Lung (tissue), 17 donors: ENCODE measurements at places on chromosomes 1 and 21. TPM values are rescaled to one million over a fixed set of nuclear protein-coding genes. Genes with fewer than 3 reads are reported as not detected.
A peak's percentile ranks its signal among the peaks of the same experiment; 100 is the strongest.

DNA sequence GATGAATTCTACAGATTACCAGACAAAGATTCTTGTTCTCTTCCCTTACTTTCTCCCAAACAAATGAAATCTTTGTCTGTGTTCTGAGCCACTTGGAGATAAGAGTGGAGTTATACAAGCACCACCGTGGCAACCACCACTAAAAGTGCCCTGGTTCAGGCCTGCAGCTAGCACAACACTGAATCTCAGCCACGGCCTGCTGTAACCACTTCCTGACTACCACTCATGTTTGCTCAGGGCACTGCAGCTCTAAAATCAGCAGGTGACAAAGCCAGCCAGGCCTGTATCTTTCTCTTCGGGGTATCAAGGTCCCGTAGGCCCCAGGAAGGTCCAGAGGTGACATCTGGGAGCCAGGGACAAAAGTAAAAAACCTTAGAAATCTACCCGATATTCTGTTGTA, 3.2 kb upstream of the OR2T6 start:
- no peak for DNase-seq

DNA sequence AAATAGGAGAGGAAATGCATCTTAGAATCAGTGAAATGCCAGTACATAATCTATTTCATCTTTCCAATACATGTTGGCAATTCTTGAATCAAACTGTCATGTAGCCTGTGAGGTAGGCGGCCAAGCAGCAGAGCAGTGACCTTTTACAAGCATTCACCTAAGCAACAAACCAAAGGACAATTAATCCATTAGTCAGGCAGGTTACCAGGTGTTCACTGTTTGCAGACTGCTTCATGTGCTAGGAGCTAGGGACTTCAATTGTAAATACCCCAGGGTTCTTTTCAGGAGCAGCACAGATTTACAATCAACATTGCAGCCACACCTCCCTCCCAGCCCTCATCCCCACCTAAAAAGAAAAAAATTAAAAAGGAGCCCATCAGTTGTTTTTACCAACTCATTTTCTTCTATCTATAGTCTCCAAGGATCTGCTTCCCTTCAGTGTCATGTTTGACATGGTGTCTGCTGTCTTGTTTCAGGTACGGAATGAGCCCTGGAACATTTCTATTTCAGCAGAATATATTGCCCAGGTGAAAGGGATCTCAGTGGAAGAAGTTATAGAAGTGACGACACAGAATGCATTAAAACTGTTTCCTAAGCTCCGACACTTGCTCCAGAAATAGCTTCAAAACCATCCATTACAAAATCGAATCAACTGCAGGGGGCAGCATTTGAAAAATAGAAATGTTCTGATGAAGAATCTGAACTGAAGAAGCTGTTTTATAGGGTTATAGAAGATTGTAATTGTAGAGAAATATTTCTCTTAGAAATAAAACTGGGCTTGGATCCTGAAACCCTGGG, 23.0 kb downstream of the TATDN3 start:
- DNase-seq = peak; percentile 56

DNA sequence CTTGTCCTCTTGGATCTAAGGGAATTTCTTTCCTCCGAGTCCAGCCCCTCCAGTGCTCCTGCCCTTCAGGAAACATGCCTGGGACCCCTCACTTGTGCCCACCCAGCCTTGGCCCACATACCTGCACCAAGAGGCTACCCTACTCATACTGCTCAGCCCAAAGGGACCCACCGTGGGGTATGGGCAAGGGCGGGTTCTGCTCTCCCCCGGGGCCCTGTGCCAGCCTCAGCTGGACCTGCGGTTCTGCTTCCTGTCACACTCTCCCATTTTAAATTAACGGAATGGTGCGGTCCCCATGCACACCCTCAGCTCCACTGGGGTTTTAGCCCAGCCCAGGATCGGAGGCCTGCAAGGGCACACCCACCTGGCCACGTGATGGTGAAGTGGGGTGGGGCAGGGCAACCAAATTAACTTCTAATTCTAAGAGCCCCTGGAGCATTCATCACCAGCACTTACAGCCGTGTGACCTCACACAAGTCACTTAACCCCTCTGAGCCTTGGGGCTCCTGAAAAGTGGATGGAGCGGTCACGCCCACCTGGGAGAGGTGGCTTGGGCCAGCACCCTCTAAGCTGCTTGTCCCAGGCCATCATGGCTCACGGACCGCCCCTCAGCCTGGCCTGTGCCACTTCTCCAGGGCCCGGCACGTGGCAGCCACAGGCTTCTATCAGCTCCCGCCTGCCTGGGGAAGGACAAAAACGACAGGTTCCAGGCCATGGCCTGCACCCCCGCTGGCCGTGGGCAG, 28.3 kb downstream of the TP73 start:
- DNase-seq = no peak

DNA sequence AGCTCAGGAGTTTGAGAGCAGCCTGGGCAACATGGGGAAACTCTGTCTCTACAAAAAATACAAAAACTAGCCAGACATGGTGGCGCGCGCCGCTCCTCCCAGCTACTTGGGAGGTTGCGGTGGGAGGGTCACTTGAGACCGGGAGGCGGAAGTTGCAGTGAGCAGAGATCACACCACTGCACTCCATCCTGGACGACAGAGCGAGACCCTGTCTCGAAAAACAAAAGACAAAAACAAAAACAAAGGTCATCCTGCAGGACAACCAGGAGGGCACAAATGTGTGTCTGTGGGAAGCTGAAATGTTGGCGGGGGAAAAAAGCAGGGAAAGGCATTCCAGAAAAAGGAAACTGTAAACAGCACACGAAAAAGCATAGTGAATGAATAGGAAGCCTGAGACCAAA, 104.1 kb upstream of the HNRNPU start:
- peak; percentile 64 for DNase-seq

DNA sequence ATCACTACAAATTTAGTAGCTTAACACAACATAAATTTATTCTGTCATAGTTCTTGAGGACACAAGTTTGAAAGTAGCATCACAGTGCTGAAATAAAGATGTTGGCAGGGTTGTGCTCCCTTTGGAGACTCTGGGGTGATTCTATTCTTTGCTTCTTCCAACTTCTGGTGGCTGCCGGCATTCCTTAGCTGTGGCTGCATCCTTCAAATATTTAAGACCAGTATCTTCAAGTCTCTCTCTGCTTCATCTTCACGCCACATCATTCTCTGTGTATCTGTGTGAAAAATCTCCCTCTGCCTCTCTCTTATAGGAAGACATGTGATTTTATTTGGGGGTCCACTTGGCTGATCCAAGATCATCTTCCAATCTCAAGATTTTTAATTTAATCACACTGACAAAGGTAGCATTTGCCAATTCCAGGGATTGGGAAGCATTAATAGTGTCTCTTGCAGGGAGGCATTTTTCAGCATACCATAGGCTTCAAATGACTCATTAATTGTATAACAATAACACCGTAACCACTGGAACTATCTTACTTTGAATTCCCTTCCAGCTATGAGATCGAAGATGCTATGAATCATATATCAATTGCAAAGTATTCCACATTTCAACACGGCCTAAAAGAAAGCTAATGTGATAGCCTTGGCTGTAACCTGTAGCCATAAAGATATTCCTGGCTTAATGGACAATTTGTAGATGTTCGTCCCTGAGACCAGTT, 74.6 kb downstream of the DPT start:
- no peak for DNase-seq

KNCN gene
- total RNA-seq = 0.09 TPM

DNA sequence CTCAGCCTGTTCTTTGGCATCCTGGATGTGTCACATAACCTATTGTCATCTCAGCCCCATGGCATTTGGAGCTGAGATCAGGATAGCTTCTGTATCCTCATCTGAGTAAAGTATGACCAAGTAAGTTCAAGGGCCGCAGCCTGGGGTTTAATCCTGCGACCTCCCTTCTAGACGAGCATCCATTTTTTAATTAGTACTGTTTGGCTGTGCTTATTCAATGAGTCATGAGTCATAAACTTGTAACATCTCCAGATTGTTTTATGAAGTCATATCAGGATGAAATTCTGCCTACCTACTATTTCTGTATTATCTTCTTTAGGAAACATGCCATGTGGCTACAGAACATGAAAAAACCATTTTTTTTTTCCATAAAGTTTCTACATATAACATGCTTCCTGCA, 119.1 kb downstream of the ERG start:
- DNase-seq = no peak

FCRL2 gene
- total RNA-seq = 0.46 TPM

DNA sequence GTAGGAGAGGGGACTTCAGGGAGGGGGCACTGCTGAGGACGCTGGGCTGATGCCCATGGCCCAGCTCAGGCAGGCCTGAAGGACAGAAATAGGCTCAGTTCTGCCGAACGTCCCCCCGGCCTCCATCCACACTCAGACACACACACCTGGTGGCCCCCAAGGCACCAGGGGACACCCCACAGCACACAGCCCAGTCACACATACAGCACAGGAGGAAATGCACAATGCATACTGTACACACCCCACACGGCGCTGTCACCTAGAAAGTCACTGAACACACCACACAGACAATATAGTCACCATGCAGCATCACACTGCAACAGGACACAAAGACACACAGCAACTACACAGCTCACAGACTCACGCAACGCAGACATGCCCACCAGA, 562 bp downstream of the SYTL1 start:
- no peak for DNase-seq

FAAH gene
- 33.4 TPM for total RNA-seq

DNA sequence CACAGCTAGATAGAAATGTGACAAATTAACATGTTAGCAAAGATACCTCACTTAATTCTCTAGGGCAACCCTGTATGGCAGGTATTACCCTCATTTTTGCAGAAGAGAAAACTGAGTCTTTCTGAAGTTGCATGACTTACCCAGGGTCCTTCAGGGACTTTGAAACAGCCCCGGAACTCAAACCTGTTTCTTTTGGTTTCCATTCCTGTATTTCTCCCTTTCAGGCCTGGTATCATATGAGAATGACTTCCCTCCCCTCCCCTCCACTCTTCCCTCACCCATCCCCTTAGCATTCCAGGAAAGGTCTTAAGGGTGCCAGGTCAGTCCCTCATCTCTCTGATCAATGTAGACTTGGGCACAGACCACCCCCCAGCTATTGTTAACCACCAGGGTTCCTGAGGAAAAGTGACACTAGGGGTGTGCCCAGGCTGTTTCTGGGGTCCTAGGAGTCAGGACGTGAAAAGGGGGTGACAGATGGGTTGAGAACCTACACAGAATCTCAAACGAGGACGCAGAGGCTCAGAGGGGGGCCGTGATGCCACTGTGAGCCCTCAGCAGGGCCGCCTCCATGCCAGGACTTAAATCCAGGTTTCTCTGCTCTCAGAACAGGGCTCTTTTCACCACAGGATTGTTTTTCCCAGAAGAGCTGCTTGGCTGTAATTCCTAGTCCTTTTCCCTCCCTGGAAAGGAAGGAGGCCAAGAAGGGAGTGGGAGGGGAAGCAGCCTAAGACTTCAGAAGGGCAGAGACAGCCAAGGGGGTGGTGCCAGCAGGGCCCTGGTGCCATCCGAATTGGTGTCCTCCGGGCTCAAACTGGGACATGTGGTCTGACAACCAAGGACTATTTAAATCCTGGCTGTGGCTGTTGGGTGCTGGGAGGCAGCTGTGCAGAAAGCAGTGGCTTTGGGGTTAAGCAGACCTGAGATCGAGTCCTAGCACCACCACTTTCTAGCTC, 2.1 kb upstream of the WASF2 start:
- no peak for DNase-seq

DNA sequence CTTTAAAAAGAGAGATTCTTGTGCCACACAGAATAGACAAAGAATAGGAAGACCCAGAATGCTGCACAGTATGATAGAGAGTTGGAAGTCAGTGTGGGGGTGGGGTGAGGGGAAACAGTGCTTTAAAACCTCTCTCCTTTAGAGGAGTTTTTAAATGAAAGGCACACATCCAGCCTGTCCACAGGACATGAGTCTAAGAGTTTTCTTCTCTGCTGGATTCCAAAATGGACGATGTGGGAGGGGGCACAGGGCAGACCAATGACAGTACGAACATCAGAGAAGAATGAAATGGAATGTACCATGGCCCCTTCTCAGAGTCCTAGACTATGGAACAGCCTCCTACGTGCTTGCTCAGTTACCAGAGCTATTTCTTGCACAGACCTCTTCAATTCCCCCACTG, 458.2 kb upstream of the DAB1 start:
- no peak for DNase-seq

EVA1B gene
- total RNA-seq = 33.5 TPM

DNA sequence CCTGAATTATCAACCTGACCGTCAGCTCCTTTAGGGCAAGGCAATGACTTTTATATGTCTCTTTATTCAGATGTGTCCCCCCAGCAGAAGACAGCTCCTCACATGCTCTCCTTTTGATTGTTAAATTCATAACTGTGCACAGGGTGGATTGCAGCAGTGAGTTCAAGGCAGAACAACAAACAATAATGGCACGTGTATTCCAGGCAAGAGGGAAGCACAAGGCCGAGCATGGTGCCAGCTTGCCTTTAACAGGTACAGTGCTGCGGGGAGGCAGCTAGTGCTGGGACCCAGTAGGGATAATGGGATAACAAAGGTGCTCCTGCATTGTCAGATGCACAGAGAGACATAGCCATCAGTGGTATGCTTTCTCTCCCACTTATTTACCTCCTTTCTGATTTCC, 248.4 kb downstream of the RHOU start:
- no peak for DNase-seq

DNA sequence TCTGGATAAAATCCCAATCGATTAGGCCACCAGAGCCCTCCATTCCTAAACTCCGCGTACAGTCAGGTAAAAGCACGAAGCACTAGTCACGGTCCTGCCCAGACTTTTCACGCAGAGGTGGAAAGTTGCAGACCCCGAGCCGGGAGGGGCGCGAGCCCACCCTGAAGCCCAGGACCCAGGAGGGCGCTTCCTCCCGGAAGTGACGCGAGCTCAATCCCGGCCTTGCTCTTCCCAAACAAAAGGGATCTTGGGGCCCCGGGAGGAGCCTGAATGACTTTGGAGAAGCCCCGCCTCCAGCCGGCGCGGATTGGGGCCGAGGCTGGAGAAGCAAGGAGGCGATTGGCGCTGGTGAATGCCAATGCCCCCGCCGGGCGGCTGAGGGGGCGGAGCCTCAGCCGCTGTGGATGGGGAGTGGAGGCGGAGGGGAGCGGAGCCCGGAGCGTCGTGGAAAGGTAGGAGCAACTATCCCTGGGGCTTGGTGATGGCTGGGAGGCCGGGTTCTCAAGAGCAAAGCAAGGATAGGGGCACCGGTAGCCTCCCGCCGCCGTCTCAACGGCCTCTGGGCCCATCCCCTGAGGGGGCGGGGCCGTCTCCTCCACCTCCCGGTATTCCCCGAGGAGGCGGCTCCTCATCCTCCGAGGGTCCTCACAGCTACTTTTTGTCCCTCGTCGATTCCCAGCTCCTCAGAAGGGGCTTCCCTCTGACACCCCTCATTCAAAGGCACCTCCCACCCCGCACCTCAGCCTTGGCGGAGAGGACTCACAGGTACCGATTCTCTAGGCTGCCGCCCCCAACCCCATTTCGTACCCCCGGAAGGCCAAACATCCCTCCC, at the start of gene CTTNBP2NL:
TSS of gene CTTNBP2NL (plus strand) at position 394 of the 832 bp plus-strand sequence. CDS start 19,952 bp downstream, outside the sequence.
- DNase-seq = peak; percentile 99

GRCh38 chr1:234231061-234231892, 142.0 kb upstream of the COA6 start:
- no peak for DNase-seq

GRCh38 chr1:5941671-5942070, 50.6 kb downstream of the NPHP4 start:
- DNase-seq = no peak

SMPDL3B gene
- total RNA-seq = 17.6 TPM
